ENCODE measurements at places on chromosomes 7 and 10.

- DNase-seq = peak; percentile 92
Measured at GRCh38 chr7:129144095-129144833, at the start of gene TSPAN33. TSPAN33 (plus strand) TSS chr7:129144707; CDS start chr7:129144981, 274 bp downstream.

DNA sequence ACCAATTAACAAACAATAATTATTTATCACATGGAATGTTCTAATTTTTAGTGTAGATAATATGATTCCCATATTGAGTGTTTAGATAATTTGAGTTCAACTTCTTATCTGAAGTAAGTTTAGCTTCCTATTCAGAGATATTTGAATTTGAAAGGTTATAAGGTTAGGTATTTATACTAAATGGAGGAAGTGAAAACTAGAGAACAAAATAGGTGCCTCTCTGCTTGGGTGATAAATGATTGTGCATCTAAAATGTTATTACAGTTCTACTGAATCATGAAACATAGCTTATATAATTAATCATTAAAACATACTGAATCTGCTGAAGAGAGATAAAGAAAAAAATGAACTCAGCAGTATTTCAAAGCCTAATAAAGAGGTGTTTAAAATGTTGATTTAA lies 1174.3 kb downstream of the XPNPEP1 start:
- DNase-seq = no peak

GRCh38 chr10:14001298-14002040 lies 329.3 kb downstream of the FRMD4A start:
- DNase-seq = no peak

GRCh38 chr10:102267748-102268147 lies 22.4 kb downstream of the GBF1 start:
- no peak for DNase-seq

GRCh38 chr7:28151965-28152364 lies 28.6 kb downstream of the JAZF1 start:
- no peak for DNase-seq

DNA sequence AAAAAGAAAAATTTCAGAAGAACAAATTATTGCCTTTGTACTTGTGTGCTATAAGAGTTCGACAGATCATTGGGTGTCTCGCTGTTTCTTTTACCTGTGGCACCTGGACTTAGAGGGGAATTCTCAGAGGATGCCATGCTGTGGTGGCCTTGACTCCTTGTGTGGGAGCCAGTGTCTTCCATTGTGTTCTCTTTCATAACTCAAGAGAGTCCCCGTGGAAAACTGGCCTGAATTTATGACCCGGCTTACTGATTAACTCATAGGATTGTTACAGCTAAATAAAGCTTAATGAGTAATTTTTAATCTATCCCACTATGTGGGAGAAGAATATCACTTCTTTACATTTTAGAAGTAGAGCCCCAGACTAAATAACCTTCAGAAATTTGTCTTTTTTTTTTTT lies 54.5 kb downstream of the UBE3C start:
- DNase-seq = no peak

DNA sequence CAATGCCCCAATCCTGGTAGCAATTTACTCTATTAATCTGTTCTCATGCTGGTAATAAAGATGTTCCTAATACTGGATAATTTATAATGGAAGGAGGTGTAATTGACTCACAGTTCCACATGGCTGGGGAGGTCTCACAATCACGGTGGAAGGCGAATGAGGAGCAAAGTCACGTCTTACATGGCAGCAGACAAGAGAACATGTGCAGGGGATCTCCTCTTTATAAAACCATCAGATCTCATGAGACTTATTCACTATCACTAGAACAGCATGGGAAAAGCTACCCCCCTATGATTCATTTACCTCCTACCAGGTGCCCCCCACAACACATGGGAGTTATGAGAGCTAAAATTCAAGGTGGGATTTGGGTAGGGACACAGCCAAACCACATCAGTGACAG lies 872.2 kb downstream of the ANKRD7 start:
- DNase-seq = no peak

GRCh38 chr10:95560278-95561176 lies 644 bp downstream of the SORBS1 start:
- DNase-seq = peak; percentile 51

DNA sequence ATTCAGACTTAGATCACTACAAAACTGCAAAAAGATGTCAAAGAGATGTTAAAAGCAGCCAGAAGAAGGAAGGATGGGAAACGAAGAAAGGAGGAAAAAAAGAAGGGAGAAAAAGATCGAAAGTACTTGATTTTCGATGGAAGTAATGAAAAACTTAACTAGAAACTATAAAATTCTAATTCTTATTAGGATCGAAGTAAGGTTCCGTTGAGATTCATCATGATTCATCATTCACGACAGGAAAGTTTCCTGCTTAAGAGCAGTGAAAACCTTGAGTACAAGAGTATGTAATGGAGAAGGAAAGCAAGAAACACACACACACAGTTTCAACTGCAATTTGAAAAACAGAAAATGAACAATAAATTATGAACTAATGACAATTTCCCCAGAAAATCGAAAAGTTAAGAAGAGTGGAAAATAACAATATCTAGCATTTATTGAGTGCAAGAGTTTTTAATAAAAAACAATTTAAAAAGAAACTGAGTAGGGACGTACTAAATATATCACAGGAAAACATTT lies 1.1 kb upstream of the ING3 start:
- DNase-seq = no peak

DNA sequence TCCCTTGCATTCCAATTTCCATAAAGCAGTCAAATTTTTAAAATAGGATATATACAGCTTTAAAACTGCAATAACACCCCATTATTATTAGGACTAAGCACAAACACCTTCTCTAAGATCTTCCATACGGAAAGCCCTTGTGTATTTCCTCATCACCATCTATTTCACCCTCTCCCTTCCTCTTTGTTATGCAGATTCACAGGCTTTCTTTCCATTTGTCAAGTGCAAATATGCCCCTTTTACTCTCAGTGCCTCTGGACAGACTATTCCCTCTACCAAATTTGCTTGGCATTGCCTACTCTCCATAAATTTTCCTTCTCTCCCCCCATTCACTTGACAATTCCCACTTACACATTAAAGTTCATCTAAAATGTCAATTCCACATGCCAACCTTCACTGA lies 61.7 kb downstream of the SNX13 start:
- DNase-seq = no peak

- no peak for DNase-seq
Measured at GRCh38 chr10:86263907-86264306, 102.7 kb downstream of the GRID1 start.

GRCh38 chr7:138863931-138864330 lies 65.9 kb upstream of the ATP6V0A4 start:
- no peak for DNase-seq

DNA sequence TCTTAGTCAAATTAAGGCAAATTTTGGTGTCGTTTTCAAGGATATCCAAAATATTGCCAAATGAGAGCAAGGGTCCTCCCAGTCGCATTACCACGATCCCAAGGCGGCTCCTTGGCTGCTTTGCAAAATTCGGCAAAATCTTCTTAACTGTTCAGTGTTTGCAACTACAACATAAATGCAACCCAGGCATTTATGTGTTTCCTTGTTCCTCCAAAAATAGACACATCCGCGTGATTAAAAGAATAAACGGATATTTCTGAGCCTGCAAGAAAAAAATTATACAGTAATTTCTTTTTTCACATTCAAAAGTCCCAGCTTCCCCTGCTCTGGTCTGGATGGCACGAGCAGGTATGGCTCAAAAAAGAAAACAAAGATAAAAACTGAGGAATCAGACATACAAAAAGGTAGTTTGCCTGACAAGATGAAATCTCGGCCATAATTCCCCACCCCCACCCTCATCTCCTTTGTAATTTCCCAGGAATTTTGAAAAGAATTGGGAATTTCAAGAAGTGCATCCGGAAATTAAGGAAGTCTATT lies 6.0 kb downstream of the SKIDA1 start:
- DNase-seq = no peak

- DNase-seq = no peak
Measured at GRCh38 chr7:936386-937054, 18.0 kb downstream of the ADAP1 start.

DNA sequence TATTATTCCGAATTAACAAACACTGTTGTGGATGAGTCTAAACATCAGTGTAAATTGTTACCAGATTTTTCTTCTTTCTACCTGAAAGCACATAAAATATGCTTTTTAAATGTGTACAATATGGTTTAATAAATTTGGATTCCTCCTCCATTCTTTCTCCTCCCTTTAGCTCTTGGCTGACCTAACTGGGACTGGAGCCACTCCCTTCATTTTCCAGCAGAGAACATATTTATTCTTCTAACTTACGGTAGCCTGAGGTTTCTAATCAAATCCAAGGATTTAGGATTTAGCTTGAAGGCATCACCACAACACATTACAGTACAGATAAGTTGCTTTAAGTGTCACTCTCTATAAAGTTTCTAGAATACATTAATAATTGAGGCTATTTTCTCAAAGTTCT lies 88.2 kb upstream of the SEMA3C start:
- DNase-seq = no peak

DNA sequence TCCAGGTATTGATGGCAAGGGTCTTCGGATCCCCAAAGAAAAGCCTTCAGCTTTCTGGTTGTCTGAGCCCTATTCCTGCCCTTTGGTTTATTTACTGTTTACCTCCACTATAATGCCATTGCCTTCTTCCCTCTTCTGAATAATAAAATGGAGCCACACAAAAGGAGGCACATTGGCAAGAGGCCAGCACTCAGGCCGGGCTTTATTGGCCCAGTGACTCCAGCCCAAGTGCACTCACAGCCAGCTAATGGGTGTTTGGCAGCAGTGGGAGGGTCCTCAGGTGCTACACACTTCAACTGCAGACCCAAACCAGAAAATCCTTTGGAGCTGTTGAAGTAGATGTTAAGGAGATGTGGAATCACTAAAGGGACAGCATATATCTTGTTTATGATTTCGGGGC lies 336.0 kb downstream of the PLXNA4 start:
- DNase-seq = no peak

GRCh38 chr7:70775570-70776156 lies 356.3 kb upstream of the GALNT17 start:
- peak; percentile 19 for DNase-seq

- DNase-seq = no peak
Measured at GRCh38 chr7:73893342-73894101, 32.6 kb downstream of the TMEM270 start.

GRCh38 chr10:68516766-68517165 lies 10.6 kb downstream of the SLC25A16 start:
- no peak for DNase-seq

DNA sequence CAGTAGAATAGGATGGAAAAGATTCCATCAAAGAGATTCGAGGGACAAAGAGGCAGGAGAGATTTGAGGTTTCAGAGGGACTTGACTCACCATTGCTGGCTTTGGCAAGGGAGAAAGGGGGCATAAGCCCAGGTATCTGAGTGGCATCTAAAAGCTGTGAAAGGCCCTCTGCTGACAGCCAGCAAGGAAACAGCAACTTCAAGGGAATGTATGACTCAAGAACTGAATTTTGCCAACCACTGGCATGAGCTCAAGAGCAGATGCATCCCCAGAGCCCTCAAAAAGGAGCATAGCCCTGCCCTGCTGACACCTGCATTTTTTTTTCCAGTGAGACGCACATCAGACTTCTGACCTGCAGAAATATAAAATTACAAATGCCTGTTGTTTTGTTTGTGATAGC lies 19.6 kb upstream of the ADAM12 start:
- DNase-seq = no peak

- DNase-seq = no peak
Measured at GRCh38 chr7:55107946-55108345, 89.1 kb downstream of the EGFR start.

DNA sequence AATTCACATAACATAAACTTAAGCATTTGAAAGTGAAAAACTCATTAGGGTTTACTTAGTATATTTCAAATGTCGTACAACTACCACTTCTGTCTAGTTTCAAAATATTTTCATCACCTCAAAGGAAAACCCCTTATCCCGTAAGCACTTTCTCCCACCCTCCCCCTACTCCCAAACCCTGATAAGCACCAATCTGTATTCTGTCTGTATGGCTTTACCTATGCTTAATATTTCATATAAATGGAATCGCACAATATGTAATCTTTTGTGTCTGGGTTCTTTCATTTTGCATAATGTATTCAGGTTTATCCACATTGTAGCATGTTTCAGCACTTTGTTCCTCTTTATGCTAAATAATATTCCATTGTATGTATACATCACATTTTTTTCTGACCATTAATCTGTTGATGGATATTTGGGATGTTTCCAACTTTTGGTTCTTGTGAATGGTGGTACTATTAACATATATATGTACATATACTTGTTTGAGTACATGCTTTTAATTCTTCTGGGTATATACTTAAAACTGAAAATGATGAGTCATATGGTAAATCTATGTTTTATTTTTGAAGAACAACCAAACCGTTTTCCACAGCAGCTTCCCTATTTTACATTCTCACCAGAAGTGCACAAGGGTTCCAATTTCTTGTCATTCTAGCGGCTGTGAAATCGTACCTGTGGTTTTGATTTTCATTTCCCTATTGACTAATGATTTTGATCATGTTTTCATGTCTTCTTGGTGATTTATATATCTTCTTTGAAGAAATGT lies 6.2 kb upstream of the STARD3NL start:
- DNase-seq = no peak

- DNase-seq = no peak
Measured at GRCh38 chr7:83849131-83849530, 200.2 kb upstream of the SEMA3E start.

GRCh38 chr7:118259115-118259514 lies 34.6 kb downstream of the ANKRD7 start:
- DNase-seq = no peak

DNA sequence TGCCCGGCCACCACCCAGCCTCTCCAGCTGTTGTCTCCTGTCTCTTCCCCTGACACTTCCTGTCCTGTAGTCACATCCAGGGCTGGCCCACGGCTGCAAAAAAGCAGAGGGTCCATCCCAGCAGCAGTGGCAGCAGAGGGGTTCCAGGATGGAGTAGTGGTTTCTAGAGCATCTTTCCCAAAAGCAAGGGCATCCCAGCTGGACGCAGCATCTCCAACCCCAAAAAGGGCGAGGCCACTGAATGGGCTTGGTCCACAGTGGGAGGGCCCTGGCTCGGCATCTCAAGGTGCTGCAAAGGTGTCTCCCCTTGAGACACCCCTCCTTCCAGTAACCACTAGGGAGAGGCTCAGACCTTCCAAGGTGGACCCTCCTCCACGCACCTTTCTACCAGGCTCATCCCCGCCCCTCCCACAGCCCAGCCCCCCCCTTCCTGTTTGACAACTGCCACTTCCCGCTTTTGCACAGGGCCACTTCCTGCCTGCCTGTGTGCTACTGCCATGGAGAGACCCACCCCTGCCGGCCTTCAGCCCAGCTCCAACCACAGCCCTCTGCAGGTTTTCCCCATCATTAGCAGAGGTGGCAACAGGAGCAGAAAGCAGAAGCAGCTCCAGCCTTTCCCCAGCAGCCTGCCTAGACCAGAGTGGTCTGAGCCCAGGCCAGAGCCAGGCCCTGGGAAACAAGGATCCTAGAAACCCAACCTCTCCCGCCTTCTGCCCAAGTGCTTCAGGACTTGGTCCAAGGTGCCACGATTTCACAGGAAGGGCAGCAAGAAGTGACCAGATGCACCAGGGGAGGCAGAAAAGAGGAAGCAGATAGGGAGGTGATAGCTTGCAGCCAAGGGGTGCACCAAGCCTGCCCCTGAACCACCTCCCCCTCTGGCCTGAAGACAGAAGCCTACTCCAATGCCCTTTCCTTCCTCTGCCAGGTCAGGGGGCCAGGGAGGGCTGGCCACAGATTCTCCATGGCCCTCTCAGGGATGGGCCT lies 8.6 kb downstream of the CAMK2G start:
- DNase-seq = no peak

- no peak for DNase-seq
Measured at GRCh38 chr10:12981570-12981969, 19.9 kb downstream of the CCDC3 start.

- no peak for DNase-seq
Measured at GRCh38 chr7:11570205-11570604, 261.8 kb downstream of the THSD7A start.

GRCh38 chr10:30437031-30437841 lies 3.3 kb downstream of the MAP3K8 start:
- no peak for DNase-seq

Measured in HEK293T (cell line).